ENCODE measurements at places on chromosomes 7 and 10. TPM values are rescaled to one million over a fixed set of nuclear protein-coding genes. Genes with fewer than 3 reads are reported as not detected.

The MNX1 gene
- 6.1 TPM for total RNA-seq

The EVX1 gene
- total RNA-seq, result not detected

The GOLGA7B gene
- 4.9 TPM for total RNA-seq

The TMEM236 gene
- 0.08 TPM for total RNA-seq

All from A549 treated with DMSO at 1 μM for 4 hours (cell line).